ENCODE measurements at places on chromosomes 5 and 9.

DNA sequence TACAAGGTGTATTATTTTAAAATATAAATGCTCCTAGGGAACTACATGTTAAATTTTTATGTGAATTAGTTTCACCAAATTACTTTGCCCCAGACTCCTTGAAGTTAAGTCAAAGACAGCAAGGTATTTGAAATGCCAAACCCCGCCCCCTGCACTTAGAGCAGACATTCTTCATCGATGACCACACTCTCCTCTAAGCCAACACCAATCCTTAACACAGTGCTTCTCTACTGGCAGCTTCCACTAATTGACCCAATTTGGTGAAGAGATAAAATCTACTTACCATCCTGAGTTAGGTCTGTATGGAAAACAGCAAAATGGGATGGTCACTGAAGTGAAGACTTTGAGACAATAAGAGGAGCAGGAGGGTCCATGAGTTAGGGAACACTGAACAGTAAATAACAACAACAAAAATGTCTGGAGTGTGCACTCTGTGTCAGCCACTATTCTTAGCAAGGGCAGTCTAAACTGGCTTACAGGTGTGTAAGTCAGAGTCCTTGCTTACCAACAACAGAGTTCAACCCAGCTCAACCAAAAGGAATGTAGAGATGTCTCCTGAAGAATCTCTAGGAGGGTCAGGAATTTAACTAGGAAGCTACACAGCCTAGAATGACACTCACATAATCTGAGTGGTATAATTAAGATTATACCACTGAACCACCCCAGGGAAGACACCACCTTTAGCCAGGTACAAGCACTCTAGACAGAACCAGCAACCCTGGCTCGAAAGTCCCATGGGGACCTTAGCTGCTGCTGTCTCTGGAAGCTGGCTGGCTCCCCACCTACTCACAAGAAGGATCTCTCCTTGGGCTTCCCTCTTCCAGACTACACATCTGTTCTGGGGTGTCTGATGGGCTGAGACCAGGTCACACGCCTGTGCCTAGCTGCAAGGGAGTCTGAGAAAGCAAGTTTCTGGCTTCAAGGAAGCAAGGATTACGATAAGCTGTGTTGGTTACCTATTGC is 8.8 kb upstream of the UBE2QL1 start:
- DNase-seq, result no peak

GRCh38 chr5:35902046-35902672 is 36.3 kb downstream of the CAPSL start:
- no peak for DNase-seq

DNA sequence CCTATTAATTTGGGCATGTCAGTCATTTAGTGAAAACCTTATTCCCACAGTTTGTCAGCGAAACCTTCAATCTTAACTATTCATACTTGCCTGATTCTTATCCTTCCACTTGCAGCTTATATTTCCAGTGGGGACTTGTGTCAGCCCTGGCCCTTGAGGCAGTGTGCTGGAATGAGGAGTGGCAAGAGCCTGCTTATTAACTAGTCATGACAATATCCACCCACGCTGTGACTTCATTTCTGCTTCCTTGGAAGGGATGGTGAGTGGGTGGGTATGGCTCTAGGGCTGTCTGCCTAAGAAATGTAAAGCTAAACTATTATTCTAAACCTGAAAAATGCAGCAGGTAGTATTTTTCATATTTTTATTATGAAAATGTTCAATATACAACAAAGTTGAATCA is 34.0 kb upstream of the LURAP1L start:
- DNase-seq, result no peak

DNA sequence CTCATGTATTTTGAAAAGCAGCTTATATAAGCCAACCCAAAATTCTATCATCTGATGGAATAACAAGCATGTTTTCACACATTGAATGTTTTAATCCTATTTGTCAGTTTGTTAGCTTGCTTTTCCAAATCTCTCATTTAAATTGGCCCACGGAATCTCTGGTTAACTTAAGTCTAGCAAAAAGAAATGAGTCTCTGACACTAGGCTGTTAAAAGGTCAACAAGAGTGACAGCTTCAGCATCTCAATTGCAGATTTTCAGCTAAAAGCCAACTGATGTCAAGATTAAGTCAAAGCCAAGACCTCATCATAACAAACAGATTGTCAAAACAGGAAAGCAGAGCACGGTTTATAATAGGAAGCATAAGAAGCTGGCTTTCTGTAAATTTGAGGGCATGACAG is 49.4 kb upstream of the CDH9 start:
- no peak for DNase-seq

- no peak for DNase-seq
These were observed 150.8 kb upstream of the GRHPR start for GRCh38 chr9:37271679-37272078.

- DNase-seq, result peak; percentile 23
These were observed 19.5 kb downstream of the IGIP start for GRCh38 chr5:140145256-140145655.

GRCh38 chr9:5665059-5665458 is 36.2 kb downstream of the RIC1 start:
- DNase-seq, result no peak

GRCh38 chr5:50463047-50463446 is 22.0 kb upstream of the EMB start:
- no peak for DNase-seq

GRCh38 chr9:134560206-134560605 is 81.4 kb upstream of the COL5A1 start:
- DNase-seq, result no peak

DNA sequence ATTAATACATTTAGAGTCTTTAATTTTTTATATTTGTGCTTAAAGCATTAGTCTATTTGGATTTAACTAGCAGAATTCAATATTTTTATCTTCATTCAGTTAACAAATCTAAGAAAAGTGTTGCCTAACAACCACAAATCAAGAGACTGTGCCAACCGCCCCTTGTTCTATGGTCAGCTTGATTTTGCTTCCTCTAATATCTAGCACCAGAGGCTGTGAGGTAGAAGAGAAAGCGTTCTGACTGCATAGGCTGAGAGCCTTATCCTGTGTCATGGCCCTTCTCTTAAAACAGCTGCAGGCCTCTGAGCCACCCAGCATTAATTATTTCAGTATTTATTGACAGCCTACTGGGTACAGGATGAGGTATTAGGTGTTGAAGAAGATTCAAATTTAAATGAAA is 693.0 kb upstream of the CDH6 start:
- no peak for DNase-seq

DNA sequence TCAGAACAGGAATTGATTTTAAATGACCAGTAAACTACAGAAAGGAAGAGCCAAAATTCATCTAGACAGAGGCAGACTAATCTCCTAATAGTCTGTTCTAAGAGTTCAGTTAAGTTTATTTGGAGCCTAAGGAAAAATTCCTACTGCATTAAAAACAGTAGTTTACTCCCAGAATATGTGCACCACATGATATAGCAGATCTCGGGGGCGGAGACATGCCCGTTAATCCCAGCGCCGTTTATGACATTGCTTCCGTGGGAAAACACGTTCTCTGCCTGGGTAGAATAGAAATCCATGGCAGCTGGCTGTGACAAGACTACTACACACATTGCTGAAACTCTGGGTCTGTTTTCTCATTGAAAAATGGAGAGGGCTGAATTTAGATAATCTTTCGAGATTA is 11.4 kb downstream of the HABP4 start:
- DNase-seq, result no peak

DNA sequence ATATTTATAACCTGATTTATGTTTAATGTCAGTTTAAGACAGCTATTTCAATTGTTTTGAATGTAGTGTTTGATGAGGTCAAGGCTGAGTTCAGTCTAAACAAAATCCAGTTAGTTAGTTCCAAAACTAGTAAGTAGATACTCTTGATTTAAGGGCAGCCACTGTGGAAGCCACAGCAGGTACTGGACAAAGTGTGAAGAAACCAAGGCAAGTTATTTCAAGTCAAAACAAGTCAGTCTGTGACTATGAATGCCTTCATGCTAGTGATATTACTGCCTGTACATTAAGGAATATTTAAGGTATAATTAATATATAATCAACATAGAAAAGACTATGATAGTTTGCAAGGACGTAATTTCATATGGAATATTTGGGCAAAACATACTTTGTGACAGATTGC is 362.3 kb downstream of the DMRTA1 start:
- DNase-seq, result no peak

DNA sequence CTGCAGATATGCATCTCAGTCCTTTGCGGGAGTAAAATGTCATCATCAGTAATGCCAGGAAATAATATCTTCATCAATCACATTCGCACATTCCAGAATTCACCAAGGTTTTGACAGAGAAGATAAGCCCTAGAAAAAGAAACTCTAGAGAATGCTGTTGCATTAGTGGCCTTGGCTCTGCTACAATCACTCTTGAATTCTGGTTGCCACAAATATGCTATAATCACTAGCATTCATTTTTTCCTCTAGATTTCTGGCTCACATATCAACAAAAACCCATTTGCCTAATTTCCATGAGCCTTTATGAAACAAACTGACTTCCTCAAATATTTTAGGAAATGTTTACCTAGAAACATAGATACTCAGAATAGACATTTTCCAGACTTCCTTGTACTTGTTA is 653.4 kb downstream of the ANXA1 start:
- DNase-seq, result no peak

DNA sequence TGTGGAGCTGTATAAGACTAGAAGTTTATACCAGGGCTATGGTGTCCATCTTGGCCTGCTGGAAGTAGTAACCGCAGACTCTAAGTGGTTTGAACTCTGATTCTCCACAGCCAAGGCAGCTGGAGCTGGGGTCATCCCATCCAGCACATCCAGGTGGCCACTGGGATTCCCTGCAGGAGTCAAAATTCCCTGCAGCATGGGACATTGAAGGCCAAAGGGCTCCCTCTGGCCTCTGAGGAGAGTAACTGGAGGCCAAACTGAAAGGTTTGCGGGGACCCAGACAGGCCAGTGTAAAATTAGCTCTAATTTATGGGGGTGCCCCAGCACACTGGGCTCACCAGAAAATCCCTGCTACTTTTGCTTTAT is 12.2 kb upstream of the PRXL2C start:
- no peak for DNase-seq

DNA sequence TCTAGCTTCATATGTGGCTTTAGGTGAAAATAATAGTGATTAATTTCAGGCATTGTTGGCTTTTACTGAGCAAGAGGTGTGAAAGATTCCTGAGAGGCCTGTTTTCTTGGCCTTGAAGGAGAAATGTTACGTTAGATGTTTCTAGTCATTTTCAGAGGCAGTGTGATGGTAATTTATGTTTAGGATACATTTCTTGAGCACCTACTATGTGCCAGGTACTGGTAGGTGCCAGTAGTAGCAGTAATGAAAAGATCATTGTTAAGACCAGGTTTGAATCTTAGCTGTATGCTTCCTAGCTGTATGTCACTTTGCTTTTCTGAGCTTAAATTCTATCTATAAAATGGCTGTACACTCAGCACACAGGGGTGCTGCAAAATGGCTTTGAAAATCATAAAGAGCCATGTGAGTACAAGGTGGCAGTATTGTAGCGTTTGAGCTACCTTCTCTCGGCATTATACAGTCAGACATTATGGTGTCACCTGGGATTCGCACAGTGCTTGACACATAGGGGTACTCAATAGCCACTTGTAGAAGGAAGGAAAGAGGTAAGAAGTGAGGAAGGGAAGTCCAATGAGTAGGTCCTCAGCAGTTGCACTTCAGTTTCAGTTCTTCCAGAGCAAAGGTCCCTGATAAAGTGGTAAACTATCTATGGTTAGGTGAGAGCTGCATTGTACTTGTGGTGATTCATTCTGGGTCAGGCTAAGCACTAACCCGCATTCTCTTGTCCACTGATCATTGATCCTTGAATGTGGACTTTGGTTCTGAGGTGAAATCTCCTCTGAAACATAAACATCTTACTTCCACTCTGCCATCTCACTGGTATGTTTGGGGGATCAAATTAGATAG is 166.5 kb upstream of the NR3C1 start:
- no peak for DNase-seq
